RCC 7860 (cell line): ENCODE measurements at places on chromosomes 6 and 20.
A peak's percentile ranks its signal among the peaks of the same experiment; 100 is the strongest.

GRCh38 chr20:61371501-61372136 lies 119.6 kb downstream of the CDH4 start:
- no peak for DNase-seq

GRCh38 chr20:10970109-10970508 lies 296.3 kb upstream of the JAG1 start:
- peak; percentile 8 for DNase-seq

GRCh38 chr6:129368970-129369369 lies 341.0 kb downstream of the ARHGAP18 start:
- no peak for DNase-seq

DNA sequence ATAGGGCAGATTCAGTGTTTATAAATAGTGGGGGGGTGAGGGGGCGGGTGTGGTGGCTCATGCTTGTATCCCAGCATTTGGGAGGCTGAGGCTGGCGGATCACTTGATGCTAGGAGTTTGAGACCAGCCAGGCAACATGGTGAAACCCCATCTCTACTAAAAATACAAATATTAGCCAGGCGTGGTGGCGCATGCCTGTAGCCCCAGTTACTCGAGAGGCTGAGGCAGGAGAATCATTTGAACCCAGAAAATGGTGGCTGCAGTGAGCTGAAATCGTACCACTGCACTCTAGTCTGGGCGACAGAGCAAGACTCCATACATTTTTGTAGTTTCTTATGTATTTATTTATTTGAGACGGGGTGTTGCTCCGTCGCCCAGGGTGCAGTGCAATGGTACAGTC lies 109.0 kb upstream of the ZNF217 start:
- no peak for DNase-seq

DNA sequence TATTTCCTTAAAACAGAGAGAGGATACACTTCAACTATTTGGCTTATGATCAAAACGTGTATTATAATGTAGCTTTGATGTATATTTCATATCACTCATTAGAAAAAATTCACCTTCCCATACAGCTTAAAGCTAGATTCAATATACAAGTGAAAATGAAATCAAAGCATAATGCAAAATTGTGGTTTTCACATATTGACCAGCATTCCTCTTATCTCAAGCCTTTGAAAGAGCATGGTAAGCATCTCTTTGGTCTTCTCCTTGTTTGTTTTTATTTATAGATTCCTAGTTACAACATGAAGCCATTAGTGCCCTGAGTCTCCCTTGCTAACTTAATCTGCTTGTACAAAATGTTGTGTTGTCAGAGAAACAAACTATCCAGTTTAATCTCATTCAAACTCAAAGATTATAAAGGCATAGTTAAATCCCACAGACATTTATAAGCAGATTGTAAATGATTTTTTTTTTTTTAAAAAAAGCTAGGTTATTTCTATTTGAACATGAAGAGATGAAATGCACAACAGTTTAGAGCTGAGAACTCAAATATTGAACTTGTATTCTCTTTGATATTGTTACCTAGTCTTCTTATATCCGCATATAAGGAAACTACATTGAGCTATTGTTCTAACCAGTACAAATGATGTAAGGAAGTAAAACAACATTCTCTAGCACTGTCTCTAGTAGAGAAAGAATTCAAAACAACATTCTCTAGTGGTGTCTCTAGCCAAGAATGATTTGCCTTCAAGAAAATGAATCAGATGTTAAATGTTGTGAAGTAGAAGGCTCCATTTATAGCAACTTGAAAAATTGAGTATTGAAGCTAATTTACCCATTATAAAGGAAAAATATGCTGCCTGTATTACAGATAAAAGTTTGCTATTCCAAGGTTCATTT lies 31.2 kb upstream of the SMIM28 start:
- no peak for DNase-seq

DNA sequence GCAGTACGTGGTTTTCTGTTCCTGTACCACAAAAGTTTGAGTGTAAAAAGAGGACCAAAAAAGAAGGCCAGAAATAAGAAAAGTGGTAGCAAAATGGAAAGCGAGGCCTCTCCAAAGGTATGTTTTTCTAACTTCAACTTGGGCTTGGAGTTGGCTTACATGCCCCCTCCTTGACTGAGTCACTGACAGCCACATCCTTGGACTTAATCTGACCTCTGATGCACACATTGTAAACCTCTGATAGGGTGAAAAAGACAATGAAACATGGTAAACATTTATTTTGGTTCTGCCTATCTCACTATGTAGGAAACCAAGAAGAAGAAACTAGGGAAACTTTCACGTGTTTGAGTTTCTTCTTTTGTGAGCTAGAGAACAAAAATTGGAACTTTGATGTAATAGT lies 503.2 kb upstream of the ID4 start:
- peak; percentile 74 for DNase-seq
